ENCODE measurements at places on chromosomes 16 and 17.

- no peak for DNase-seq
Measured at GRCh38 chr16:50735629-50736122, 6.2 kb upstream of the CYLD start.

GRCh38 chr17:31794111-31794510 lies 64.9 kb downstream of the COPRS start:
- no peak for DNase-seq

DNA sequence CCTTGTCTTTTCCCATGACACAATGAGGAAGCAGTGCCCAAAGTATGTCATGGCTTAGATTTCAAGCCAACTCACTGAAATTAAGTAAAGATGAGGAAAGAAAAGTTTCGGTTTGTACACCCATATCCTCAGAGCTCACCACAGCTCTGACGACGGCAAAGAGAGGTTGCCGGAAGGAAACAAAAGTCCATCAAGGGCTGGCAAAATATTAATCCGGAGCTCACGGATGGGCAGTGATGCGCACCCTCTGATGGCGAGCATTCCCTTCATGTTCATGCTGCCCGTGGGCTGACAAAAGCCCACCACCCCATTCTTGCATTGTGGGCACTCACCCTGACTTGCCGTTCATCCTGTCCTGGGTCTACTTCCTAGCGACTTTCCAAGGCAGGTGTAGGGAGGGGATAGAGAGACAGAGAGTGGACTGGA lies 103.1 kb downstream of the SOX9 start:
- DNase-seq = no peak

DNA sequence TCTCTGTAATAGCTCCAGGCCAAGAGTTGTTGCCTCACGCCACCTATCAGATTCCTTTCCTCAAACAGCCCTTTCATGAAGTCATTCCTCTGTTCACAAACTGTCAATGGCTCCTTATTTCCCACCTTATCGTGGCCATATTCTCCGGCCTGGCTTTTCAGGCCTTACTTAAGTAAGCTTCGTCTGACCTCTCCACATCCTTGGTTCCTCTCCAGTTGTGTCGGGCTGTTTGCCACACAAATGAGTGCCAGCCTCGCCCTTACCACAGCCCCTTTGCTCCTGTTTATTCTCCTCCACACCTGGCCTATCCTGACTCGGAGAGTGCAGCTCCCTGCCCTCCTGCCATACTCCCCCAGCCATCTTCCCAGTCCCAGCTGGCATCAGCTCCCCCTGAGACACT lies 2.0 kb downstream of the TP53I13 start:
- no peak for DNase-seq

DNA sequence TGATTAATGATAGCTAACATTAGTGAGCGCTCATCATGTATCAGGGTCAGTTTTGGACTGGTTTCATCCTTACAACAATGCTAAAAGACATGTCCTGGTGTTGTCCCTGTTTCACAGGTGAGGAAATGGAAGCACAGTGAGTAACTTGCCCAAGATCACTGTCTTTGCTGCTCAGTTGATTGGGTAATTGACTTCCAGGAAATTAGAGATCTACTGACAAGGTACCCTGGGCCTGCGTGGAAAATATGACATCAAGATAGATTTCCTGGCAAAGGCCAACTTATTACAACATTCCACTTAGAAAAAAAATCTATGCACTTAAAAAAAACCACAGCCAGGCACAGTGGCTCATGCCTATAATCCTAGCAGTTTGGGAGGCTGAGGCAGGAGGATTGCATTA lies 96.3 kb downstream of the CYLD start:
- no peak for DNase-seq

GRCh38 chr17:81371910-81372760 lies 23.1 kb upstream of the BAHCC1 start:
- no peak for DNase-seq

- DNase-seq = no peak
Measured at GRCh38 chr17:82036634-82037091, 834 bp downstream of the DCXR start.

GRCh38 chr16:11668623-11669379 lies 546 bp downstream of the SNN start:
- no peak for DNase-seq

- no peak for DNase-seq
Measured at GRCh38 chr16:88569614-88569984, 604 bp upstream of the ZC3H18 start.

- DNase-seq = no peak
Measured at GRCh38 chr17:64252831-64253230, 10.2 kb downstream of the TEX2 start.

- peak; percentile 44 for DNase-seq
Measured at GRCh38 chr17:57604771-57605674, 140.1 kb downstream of the CCDC182 start.

GRCh38 chr17:79311373-79311772 lies 236.7 kb downstream of the ENGASE start:
- DNase-seq = no peak

All from CD4-positive, alpha-beta T cell (primary cell).